ENCODE measurements at places on chromosomes 2 and 18. TPM values are rescaled to one million over a fixed set of nuclear protein-coding genes. Genes with fewer than 3 reads are reported as not detected.

Gene PRSS56
- not detected for total RNA-seq

Gene ALK
- total RNA-seq, result 0.25 TPM

Gene KCNIP3
- 2.4 TPM for total RNA-seq

DNA sequence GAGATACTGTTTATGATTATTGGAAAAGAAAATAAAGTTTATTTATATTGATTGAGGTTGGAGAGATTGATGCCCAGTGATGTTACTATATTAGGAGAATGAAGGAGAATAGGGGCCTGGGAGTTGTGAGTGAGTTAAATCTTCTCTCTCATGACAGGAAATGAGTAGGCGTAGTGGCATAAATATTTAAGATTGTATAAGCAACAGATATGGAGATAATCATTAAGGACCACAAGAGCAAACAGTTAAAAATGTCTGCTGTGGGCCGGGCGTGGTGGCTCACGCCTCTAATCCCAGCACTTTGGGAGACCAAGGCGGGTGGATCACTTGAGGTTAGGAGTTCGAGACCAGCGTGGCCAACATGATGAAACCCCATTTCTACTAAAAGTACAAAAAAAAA lies 62.7 kb downstream of the PTRHD1 start:
- H3K4me1 ChIP-seq, result no peaks in the 10 kb centered on the region
- H3K36me3 ChIP-seq, result peaks cover 4% of the 10 kb centered on the region
- H3K27me3 ChIP-seq, result no peaks in the 10 kb centered on the region
- no peak for DNase-seq
- no peak overlapping the region for H3K4me3 ChIP-seq
- H3K27ac ChIP-seq, result no peak overlapping the region

DNA sequence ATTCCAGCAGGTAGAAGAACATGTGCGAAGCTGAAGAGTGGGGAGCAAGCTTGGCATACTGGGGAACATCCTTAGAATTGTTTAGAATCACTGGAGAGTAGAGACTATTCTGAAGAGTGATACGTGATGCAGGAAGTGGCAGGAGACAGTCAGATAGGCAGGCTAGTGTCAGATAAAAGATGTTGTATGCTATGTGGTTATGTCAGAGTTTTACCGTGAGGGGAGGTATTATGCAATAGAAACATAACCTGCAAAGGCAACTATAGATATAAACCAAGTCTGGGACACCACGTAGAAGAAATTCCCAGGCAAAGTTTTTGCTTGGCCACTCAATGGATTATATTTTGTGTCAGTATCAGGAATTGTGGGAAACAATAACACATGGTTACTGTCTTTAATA lies 62.0 kb upstream of the ZSWIM2 start:
- no peaks in the 10 kb centered on the region for H3K27me3 ChIP-seq
- no peak overlapping the region for H3K27ac ChIP-seq
- no peak for DNase-seq
- no peaks in the 10 kb centered on the region for H3K4me1 ChIP-seq

Gene SERPINB2
- 1.3 TPM for total RNA-seq

GRCh38 chr18:33099626-33100025 lies 326.8 kb upstream of the KLHL14 start:
- no peaks in the 10 kb centered on the region for H3K36me3 ChIP-seq
- H3K4me1 ChIP-seq, result no peaks in the 10 kb centered on the region
- H3K27ac ChIP-seq, result no peak overlapping the region
- H3K27me3 ChIP-seq, result no peaks in the 10 kb centered on the region
- no peak for DNase-seq

- no peak overlapping the region for H3K4me3 ChIP-seq
- H3K27ac ChIP-seq, result no peak overlapping the region
- DNase-seq, result no peak
These were observed 31.2 kb downstream of the SMAD2 start for GRCh38 chr18:47899107-47899840.

- no peaks in the 10 kb centered on the region for H3K27me3 ChIP-seq
- H3K4me3 ChIP-seq, result no peak overlapping the region
- no peak for DNase-seq
- H3K4me1 ChIP-seq, result peaks cover 17% of the 10 kb centered on the region
These were observed 58.0 kb upstream of the SLC14A2 start for GRCh38 chr18:45557287-45557686.

Gene CEP68
- total RNA-seq, result 11.5 TPM

Gene AQP12B
- 0.15 TPM for total RNA-seq

DNA sequence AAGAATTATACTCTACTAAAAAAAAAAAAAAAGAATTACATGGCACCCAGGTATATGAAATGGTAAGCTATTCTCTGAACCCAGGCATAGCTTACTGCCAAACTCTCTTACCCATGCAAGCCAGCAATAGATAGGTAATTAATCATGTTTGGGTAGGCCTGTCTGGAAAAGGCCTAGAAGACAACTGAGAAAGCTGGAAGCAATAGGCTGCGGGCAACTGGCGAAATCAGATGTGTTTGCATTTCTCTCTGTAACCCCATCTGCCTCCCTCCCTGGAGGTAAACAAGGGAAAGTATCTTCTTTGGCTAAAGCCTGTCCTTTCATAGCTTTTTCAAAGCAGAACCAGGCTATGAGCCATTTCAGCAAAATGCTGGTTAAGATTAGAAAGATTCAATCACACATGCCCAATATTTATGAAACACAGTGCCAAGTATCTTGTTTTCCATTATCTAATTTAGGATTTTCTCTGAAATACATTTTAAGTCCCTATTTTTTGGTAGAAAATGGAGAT lies 934.8 kb upstream of the DDX18 start:
- H3K4me1 ChIP-seq, result no peaks in the 10 kb centered on the region
- H3K36me3 ChIP-seq, result no peaks in the 10 kb centered on the region
- H3K27me3 ChIP-seq, result no peaks in the 10 kb centered on the region
- H3K4me3 ChIP-seq, result no peak overlapping the region

- H3K4me1 ChIP-seq, result no peaks in the 10 kb centered on the region
- H3K36me3 ChIP-seq, result no peaks in the 10 kb centered on the region
- no peak overlapping the region for H3K27ac ChIP-seq
- no peak for DNase-seq
- no peak overlapping the region for H3K4me3 ChIP-seq
These were observed 28.1 kb downstream of the FAP start for GRCh38 chr2:162215162-162215561.

Gene AOX1
- 48.5 TPM for total RNA-seq

GRCh38 chr2:142825861-142826260 lies 51.6 kb upstream of the KYNU start:
- H3K27me3 ChIP-seq, result no peaks in the 10 kb centered on the region
- no peak overlapping the region for H3K27ac ChIP-seq
- peaks cover 2% of the 10 kb centered on the region for H3K4me1 ChIP-seq

Gene EVA1A
- 35.8 TPM for total RNA-seq

Gene HDAC4
- 47.7 TPM for total RNA-seq

Gene RAX
- not detected for total RNA-seq

Gene IL1RN
- total RNA-seq, result 18.2 TPM

GRCh38 chr2:86186431-86186830 lies 8.8 kb downstream of the IMMT start:
- H3K27me3 ChIP-seq, result no peaks in the 10 kb centered on the region
- no peak overlapping the region for H3K27ac ChIP-seq
- no peaks in the 10 kb centered on the region for H3K4me1 ChIP-seq
- H3K4me3 ChIP-seq, result no peak overlapping the region

- H3K36me3 ChIP-seq, result no peaks in the 10 kb centered on the region
- peaks cover 6% of the 10 kb centered on the region for H3K4me1 ChIP-seq
These were observed 1.7 kb downstream of the PFN4 start for GRCh38 chr2:24121469-24121868.

Gene FHOD3
- 7.4 TPM for total RNA-seq

GRCh38 chr2:238527565-238527964 lies 100.8 kb downstream of the ASB1 start:
- no peaks in the 10 kb centered on the region for H3K36me3 ChIP-seq
- H3K4me1 ChIP-seq, result no peaks in the 10 kb centered on the region
- DNase-seq, result no peak
- H3K27ac ChIP-seq, result no peak overlapping the region

Gene UGT1A3
- not detected for total RNA-seq

Gene STK36
- 39.7 TPM for total RNA-seq

GRCh38 chr2:185502351-185502750 lies 236.3 kb upstream of the FSIP2 start:
- DNase-seq, result no peak
- H3K4me1 ChIP-seq, result no peaks in the 10 kb centered on the region
- no peaks in the 10 kb centered on the region for H3K27me3 ChIP-seq
- H3K4me3 ChIP-seq, result no peak overlapping the region

GRCh38 chr2:100563407-100564247 lies 834 bp downstream of the PDCL3 start:
- H3K27ac ChIP-seq, result peak overlapping the region; percentile 93
- H3K4me3 ChIP-seq, result peak overlapping the region; percentile 71
- no peaks in the 10 kb centered on the region for H3K4me1 ChIP-seq
- no peaks in the 10 kb centered on the region for H3K27me3 ChIP-seq
- H3K36me3 ChIP-seq, result peaks cover 8% of the 10 kb centered on the region

Gene CDH20
- total RNA-seq, result not detected

DNA sequence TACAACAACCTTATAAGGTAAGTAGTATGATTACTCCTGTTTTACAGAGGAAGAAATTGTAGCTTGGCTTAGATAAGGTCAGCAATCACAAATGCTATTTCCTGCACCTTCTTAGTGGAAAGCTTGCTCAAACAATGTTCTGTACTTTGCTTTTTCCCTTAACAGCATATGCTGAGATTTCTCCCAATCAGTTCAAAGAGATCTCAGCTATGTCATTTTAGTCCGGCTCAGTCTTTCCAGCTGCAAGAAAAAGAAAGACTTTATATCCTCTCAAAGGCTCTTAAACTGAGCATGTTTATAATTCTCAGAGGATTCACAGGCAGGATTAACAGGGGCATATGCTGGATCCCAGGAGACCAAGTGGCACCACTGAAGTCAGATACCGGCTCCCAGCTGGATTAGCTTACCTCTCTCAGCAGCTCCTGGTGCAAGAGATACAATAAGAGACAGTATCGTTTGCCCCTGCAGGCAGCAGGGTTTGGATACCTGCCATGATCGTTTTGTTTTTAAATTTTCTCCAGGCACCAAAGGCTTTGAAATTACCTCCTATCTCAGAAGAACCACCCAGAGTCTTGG lies 29.5 kb downstream of the KIAA2012 start:
- no peak for DNase-seq
- H3K36me3 ChIP-seq, result no peaks in the 10 kb centered on the region
- no peaks in the 10 kb centered on the region for H3K4me1 ChIP-seq
- no peak overlapping the region for H3K4me3 ChIP-seq

DNA sequence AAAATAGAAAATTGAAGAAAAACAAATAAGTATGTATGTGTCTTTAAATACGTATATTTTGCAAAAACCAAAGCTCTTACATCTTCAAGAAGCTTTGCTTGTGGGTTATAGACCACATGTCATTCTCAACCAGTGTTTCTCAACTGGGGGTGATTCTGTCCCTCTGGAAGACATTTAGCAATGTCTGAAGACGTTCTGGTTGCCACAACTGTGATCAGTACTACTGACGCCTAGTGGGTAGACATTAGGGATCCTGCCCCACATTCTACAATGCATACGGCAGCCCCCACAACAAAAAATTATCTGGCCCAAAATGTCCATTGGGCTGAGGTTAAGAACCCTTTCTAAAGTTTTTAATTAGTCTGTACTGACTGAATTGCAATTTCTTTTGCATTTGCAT lies 48.4 kb downstream of the UNC50 start:
- no peaks in the 10 kb centered on the region for H3K27me3 ChIP-seq
- no peak for DNase-seq
- H3K36me3 ChIP-seq, result no peaks in the 10 kb centered on the region
- H3K4me1 ChIP-seq, result no peaks in the 10 kb centered on the region

- no peaks in the 10 kb centered on the region for H3K27me3 ChIP-seq
- no peaks in the 10 kb centered on the region for H3K4me1 ChIP-seq
- H3K4me3 ChIP-seq, result no peak overlapping the region
- peak; percentile 4 for DNase-seq
These were observed 976.1 kb upstream of the GYPC start for GRCh38 chr2:125679903-125680302.

DNA sequence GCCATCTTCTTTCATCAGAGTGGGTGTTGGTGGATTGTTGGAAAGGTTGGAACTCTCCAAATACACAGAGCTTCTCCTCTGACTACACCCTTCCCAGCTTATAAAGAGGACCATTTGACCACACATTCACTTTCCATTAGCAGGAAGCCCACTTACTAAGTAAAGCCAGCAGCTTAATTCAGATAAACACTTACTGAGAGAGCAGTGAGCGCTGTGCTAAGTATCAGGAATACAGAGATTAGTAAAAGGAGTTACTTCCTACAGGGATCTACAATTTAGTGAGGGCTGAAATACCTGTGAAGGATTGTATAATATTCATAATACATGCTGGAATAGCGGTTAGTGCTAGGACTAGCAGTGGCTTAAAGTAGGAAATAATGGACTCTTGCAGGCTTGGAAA lies 343.0 kb downstream of the NYAP2 start:
- no peaks in the 10 kb centered on the region for H3K36me3 ChIP-seq

- H3K36me3 ChIP-seq, result no peaks in the 10 kb centered on the region
- DNase-seq, result peak; percentile 51
- H3K27me3 ChIP-seq, result no peaks in the 10 kb centered on the region
- H3K4me1 ChIP-seq, result peaks cover 5% of the 10 kb centered on the region
These were observed 24.5 kb upstream of the LPIN2 start for GRCh38 chr18:3037423-3037915.

GRCh38 chr2:79327460-79327859 lies 167.9 kb upstream of the REG3A start:
- no peaks in the 10 kb centered on the region for H3K4me1 ChIP-seq
- H3K36me3 ChIP-seq, result no peaks in the 10 kb centered on the region
- no peak overlapping the region for H3K27ac ChIP-seq
- no peaks in the 10 kb centered on the region for H3K27me3 ChIP-seq

GRCh38 chr2:46067501-46068305 lies 229.5 kb upstream of the EPAS1 start:
- DNase-seq, result no peak
- no peak overlapping the region for H3K4me3 ChIP-seq
- H3K36me3 ChIP-seq, result no peaks in the 10 kb centered on the region
- H3K27me3 ChIP-seq, result no peaks in the 10 kb centered on the region

Gene PIEZO2
- total RNA-seq, result 233 TPM

- H3K4me3 ChIP-seq, result no peak overlapping the region
- no peak for DNase-seq
- H3K4me1 ChIP-seq, result no peaks in the 10 kb centered on the region
- H3K27ac ChIP-seq, result no peak overlapping the region
- no peaks in the 10 kb centered on the region for H3K27me3 ChIP-seq
These were observed 425.4 kb downstream of the TGIF1 start for GRCh38 chr18:3875376-3875775.

DNA sequence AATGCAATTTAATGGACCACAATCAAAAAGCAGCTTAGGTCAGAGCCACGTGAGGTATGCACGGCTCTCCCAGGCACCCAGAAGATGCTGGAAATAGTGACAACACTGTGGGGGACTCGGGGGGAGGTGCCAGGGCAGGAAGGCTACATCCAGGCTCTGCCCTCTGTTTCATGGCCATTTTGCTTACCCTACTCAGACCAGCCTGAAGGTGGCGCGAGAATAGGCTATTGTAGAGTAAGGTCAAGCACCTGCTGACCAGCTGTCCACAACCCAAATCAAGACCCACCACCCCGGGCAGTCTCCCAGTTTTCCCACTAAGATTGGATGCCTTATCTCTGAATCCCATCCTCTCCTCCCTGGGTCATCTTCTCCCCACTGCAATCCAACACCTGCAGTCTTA lies 115.7 kb downstream of the VIT start:
- no peaks in the 10 kb centered on the region for H3K36me3 ChIP-seq
- H3K4me3 ChIP-seq, result no peak overlapping the region
- no peak overlapping the region for H3K27ac ChIP-seq
- no peaks in the 10 kb centered on the region for H3K27me3 ChIP-seq

Gene EVX2
- total RNA-seq, result not detected

Gene TBC1D8
- total RNA-seq, result 40.7 TPM

- peaks cover 6% of the 10 kb centered on the region for H3K4me1 ChIP-seq
- no peaks in the 10 kb centered on the region for H3K27me3 ChIP-seq
These were observed 96.2 kb downstream of the GLI2 start for GRCh38 chr2:120831891-120832290.

GRCh38 chr2:210730672-210731071 lies 174.3 kb downstream of the CPS1 start:
- DNase-seq, result no peak
- H3K4me3 ChIP-seq, result no peak overlapping the region
- no peaks in the 10 kb centered on the region for H3K4me1 ChIP-seq
- H3K27me3 ChIP-seq, result no peaks in the 10 kb centered on the region
- no peak overlapping the region for H3K27ac ChIP-seq

Data from lung (tissue), 17 donors.